ENCODE measurements at places on chromosomes 6 and 20.

- no peak for DNase-seq
Observed at GRCh38 chr6:68372991-68373390, 262.1 kb upstream of the ADGRB3 start.

- no peak for DNase-seq
Observed at GRCh38 chr6:156306531-156306930, 470.6 kb upstream of the ARID1B start.

- no peak for DNase-seq
Observed at GRCh38 chr6:15305909-15306308, 60.0 kb downstream of the JARID2 start.

DNA sequence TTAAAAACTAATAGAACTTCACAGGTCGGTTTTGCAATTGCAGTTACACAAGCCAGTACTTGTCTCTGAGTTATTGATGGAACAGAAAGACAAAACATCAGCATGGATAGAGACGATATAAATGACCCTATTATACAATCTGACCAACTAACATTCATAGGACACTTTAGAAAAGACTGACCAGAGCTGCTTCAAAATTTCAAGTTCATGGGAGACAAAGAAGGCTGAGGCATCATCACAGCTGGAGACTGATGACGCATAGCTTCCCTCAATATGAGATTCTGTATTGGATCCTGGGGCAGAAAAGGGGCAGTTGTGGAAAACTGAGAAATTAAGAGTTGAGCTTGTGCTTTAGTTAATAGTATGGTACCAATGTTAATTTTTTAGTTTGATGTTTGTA, 174.0 kb downstream of the THBS2 start:
- no peak for DNase-seq

GRCh38 chr20:39010496-39010895, 48.4 kb downstream of the DHX35 start:
- DNase-seq, result no peak

- DNase-seq, result no peak
Observed at GRCh38 chr6:121504227-121504626, 68.8 kb downstream of the GJA1 start.

- DNase-seq, result no peak
Observed at GRCh38 chr6:113920663-113921267, 50.2 kb downstream of the HDAC2 start.

DNA sequence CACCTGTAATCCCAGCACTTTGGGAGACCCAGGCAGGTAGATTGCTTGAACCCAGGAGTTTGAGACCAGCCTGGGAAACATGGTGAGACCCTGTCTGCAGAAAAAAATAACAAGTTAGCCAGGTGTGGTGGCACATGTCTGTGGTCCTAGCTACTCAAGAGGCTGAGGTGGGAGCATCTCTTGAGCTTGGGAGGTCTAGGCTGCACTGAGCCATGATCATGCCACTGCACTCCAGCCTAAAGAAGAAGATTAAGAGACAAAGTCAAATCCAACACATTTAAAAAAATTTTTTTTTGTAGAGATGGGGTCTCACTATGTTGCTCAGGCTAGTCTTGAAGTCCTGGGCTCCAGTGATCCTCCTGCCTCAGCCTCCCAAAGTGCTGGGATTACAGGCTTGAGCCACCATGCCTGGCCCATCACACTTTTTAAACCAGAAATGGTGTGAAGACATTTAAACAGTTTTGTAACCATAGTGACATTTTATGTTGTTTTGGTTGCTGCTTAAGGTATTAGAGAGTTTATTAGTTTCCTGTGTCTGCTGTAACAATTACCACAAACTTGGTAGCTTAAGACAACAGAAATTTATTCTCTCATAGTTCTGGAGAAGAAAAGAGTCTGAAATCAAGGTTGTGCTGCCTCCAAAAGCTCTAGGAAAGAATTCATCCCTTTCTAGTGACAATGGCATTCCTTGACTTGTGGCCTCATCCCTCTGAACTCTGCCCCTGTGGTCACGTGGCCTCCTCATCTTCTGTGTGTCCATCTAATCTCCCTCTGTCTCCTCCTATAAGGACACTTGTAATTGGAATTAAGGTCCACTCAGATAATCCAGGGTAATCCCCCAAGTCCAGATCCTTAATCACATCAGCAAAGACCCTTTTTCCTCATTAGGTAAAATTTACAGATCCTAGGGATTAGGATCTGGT, 104.6 kb upstream of the TNFAIP3 start:
- DNase-seq, result no peak

DNA sequence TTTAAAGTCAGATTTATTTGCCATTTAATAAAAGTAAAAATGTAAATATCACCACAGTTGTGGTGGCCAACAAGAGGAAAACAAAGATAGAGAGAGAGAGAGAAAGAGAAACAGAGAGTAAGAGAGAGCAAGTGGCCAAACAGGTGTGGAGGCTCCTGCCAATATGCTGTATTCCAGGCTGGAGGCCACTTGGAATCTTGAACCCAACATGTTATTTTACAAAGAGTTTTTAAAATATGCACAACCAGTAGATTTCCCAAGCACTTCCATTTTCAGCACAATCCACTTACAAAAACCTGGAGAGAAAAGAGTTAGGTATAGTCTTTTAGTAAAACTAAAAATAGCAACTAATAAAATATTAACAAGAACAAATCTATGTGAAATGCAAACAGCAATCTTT, 1323.1 kb upstream of the CITED2 start:
- no peak for DNase-seq

DNA sequence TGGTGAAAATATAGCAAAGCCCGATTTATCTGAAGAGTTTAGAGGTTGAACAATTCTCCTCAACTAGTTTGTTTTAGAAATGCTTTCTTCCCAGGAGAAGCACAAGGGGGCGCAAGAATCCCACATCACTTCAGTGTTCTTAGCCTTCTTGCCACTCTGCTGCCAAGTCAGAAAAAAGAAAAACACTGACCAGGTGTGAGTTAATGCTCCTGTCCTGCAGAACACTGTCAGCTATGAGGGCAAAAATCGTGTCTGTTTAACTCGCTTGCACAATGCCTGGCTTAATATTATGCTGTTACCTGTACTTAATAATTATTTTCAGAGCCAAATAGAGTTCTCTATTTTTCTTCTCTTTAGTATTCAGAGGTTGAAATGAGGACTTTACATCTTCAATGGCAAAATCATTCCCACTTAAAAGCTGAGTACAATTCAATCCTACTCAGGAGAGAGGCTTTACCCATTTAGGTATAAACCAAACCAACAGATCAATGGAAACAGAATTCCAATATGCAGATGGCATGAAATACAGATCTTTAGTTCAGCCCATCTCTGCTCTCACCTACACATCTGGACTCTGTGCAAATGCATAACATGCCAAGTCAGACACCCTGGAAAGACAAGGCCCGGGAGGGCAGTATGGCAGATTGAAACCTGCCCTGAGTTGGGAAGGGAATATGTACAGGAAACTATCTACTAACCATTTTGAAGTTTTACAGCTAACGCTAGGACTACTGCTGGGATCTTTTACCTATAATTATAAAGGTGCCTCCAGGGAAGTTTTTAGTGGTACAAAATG, 71.4 kb upstream of the TULP1 start:
- DNase-seq, result peak; percentile 59

DNA sequence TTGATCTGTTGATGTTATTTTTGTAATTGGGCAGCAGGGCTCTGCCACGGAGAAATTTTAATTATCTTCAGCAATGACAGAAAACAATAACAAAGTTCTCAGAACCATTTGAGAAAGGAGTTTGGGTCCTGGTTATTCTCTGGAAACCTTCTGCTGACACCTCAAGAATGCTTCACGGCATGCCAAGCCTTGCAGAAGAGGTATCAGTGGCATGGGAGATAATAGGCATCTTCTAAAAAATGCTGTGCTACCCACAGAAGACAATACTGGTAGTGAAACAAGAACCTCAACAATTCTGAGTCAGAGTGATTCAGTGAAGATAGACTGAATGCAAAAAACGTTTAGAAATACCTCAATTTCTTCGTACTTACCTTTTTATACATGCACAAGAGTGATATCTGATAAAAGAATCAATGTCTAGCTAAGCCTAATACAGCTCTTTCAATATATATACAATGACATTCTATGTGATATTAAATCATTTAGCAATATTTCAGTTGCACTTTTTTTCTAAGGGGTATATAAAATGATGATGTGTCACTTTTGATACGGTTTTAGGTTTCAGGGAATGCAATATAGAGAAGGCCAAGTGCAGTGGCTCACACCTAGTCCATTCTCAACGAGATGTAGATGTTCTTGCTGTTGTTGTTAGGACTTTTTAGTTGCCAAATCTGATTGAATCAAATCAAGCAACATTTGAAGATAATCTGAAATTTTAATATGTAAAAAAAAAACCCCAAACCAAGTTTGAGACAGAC, 110.4 kb upstream of the COL21A1 start:
- no peak for DNase-seq

DNA sequence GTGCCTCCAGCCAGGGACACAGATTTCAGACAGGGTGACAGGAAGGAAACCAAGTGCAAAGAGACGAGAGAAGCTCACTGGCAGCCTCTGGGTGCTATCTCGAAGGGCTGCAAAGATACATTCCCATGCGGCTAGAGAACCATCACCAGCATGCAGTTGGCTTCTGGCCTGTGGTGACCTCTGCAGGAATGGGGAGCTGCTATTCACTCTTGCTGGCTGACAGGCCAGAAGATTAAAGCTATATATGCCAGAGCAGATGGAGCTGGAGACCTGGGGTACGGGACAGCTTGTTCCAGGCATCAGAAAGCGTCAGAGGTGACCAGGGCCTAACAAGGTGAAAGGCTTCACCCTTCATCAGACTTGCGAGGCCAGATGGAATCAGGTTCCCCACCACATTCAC, 20.0 kb downstream of the MAP1LC3A start:
- DNase-seq, result no peak

DNA sequence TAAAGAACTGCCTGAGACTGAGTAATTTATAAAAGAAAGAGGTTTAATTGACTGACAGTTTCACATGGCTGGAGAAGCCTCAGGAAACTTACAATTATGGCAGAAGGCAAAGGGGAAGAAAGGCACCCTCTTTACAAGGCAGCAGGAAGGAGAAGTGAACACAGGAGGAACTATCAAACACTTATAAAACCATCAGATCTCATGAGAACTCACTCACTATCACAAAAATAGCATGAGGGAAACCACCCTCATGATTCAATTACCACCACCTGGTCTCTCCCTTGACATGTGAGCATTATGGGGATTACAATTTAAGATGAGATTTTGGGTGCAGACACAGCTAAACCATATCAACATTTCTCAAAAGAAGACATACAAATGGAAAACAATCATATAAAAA, 266.3 kb downstream of the EPM2A start:
- DNase-seq, result no peak

DNA sequence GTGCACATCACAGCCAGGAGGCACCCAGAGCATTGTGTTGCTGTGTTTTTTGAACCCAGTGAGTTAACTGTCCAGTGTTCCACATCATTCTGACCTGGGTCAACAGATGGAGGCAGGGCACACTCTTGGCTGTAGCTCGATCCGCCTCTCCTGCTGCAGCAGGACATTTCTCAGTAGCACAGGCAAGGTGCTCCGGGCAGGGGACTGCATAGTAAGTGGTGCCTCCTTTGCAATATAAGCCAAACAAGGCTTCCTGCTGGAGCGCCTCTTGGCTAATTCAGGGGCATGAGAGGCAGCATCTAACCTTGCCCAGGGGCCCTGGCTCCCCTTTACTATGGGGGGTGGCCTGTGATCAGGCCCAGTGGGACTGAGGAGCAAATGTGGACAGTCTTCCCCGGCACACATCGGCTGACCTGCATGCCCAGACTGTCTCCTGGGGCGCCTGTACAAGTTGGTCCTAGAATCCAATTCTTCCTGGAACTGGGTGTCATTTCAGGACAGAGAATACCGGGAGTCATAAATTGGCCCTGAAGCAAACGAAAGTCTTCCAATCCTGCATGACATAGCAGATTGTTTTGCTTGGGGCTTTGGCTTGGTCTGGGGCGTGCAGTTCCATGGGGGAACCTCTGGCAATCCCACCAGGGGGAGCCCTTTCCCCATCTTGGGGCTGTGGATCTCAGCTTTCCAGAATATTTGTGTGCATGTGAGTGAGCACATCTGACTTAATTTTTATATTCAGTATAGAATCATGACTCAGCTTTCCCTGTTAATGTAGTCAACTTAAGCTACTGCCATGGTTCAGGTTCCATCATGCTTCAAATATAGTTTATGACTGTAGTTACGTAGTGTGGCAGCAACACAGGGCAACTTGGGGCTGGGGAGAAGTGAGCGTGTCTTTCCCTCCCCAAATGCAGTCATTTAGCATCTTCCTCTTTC, 56.0 kb upstream of the DDR1 start:
- DNase-seq, result peak; percentile 74

- DNase-seq, result no peak
Observed at GRCh38 chr6:144283646-144284477, 1.3 kb upstream of the UTRN start.

GRCh38 chr20:53157443-53158408, 185.6 kb downstream of the TSHZ2 start:
- DNase-seq, result peak; percentile 47

GRCh38 chr20:4261333-4262284, 246.3 kb upstream of the RNF24 start:
- DNase-seq, result no peak

- no peak for DNase-seq
Observed at GRCh38 chr6:126086560-126086959, 100.2 kb downstream of the TRMT11 start.

- DNase-seq, result no peak
Observed at GRCh38 chr20:5168651-5169396, 42.0 kb downstream of the CDS2 start.

GRCh38 chr20:13236990-13237720, 16.1 kb downstream of the ISM1 start:
- DNase-seq, result no peak

- no peak for DNase-seq
Observed at GRCh38 chr6:33833599-33833998, 29.8 kb upstream of the MLN start.

DNA sequence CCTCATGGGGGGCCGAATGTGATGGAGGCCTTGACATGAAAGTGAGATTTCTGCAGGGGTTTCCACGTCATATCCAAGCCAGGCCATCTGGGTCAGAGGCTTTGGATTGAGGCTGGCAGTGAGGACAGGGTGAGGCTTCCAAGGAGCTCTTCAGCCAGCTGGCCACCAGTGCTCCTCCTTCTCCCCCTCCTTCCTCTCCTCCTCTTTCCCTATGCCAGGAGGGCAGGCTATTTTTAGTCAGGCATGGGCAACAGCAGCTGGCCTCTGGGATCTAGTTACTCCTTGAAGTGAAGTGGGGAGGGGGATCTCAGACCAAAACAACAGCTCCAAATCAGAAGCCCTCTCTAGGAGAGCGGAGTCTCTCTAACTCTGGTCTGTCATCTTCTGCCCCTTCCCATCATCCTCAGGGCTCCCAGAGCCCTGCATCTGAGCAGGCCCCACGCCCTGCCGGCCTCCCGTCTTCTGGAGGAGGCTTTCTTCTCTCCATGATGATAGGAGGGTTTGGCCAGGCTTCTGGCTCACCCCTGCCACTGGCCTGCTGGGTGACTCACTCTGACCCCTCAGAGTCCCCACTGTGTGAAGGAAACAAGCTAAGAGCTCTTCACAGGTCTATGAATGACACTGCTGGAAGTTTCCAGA, 612 bp downstream of the TNNC2 start:
- DNase-seq, result no peak
